Endothelial cell of coronary artery (primary cell): ENCODE measurements at places on chromosomes 3 and 15. TPM values are rescaled to one million over a fixed set of nuclear protein-coding genes. Genes with fewer than 3 reads are reported as not detected.

Gene MRPS25
- 19.5 and 25.7 TPM in 2 replicates for total RNA-seq

Gene FAM227B
- 2.5 and 4.2 TPM in 2 replicates for total RNA-seq

Gene DUOXA2
- not detected in 2 replicates for total RNA-seq

Gene PRR20G
- not detected in 2 replicates for total RNA-seq

Gene FBXL22
- under 0.01 TPM in 2 replicates for total RNA-seq

Gene SCG3
- under 0.01 TPM in 1 of 2 replicates, not detected in the other for total RNA-seq

Gene ADAMTS9
- 31.2 and 159 TPM in 2 replicates for total RNA-seq

Gene NAALADL2
- 2.9 and 3.0 TPM in 2 replicates for total RNA-seq

Gene CPLX3
- total RNA-seq: not detected in 2 replicates
